ENCODE measurements at places on chromosomes 6 and 20.

DNA sequence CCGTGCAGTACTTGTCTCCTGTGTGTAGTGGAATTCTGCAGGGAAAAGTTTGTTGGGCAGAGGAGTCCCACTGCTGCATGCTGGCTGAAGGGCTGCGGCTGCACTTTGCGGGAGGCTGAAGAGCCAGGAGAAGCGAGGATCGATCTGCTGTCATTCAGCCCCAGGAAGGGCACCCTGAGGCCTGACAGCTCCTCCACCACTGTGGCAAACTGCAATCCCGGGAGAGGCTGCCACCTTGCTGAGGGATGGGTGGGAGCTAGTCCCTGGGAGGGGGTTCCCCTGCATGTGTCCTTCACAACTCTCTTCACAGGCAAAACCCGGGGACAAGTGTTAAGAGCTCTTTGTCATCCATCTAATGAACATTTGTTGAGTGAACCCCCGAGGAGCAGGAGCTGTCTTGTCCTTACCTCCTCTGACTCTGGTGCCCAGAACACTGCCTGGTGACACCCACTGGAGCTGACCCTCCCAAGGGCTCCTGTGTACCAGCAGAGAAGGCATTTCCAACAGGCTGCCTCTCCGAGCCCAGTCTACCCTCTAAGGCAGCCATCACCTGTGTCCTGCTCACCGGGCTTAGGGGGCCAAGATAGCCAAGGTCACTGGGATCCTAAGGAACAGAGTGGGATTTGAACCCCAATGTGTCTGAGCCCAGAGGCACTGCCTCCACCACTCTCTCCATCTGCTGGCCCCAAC, 17.7 kb downstream of the PCK1 start:
- no peak for DNase-seq

GRCh38 chr6:139525415-139525814, 151.0 kb upstream of the CITED2 start:
- DNase-seq = no peak

DNA sequence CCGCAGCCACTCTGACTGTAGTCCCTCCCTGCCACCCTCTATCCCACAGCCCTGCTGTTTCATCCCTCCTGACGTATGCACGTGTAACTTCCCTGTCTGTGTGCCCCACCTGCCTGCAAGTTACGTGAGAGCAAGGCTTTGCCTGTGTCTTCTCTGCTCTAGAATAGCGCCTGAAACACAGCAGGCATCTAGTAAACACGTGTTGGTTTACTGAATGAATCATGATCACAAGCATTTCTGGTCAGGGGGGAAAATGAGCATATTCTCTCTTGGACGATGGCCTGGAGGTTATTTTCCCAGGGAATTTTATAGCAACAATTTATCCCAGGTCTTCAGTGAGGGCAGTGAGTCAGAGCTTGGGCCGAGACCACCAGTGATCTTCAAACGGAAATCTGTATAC, 38.3 kb downstream of the PSMG4 start:
- no peak for DNase-seq

- DNase-seq = no peak
Measured at GRCh38 chr6:42354702-42355101, 97.0 kb downstream of the TRERF1 start.

- no peak for DNase-seq
Measured at GRCh38 chr6:138307816-138308730, 69.6 kb upstream of the SMIM28 start.

Data from activated gamma-delta T cell treated with Interleukin-2 at 50 U/mL for 16 hours (primary cell).